Spinal cord (tissue), 10 donors: ENCODE measurements at places on chromosomes 4 and X. TPM values are rescaled to one million over a fixed set of nuclear protein-coding genes. Genes with fewer than 3 reads are reported as not detected.

GRCh38 chr4:76781698-76782595 lies 116.0 kb downstream of the SOWAHB start:
- H3K4me1 ChIP-seq, result no peaks in the 10 kb centered on the region
- H3K36me3 ChIP-seq, result peaks cover 6% of the 10 kb centered on the region
- no peak overlapping the region for H3K27ac ChIP-seq
- H3K4me3 ChIP-seq, result no peak overlapping the region

- H3K36me3 ChIP-seq, result peaks cover 11% of the 10 kb centered on the region
- DNase-seq, result no peak
- H3K4me3 ChIP-seq, result peak overlapping the region; percentile 68
- peaks cover 58% of the 10 kb centered on the region for H3K4me1 ChIP-seq
- peak overlapping the region; percentile 74 for H3K27ac ChIP-seq
- peaks cover 79% of the 10 kb centered on the region for H3K27me3 ChIP-seq
Observed at GRCh38 chr4:80185787-80186548, 11.3 kb upstream of the PRDM8 start.

- no peak overlapping the region for H3K27ac ChIP-seq
- no peaks in the 10 kb centered on the region for H3K27me3 ChIP-seq
- H3K4me3 ChIP-seq, result no peak overlapping the region
- peaks cover 3% of the 10 kb centered on the region for H3K4me1 ChIP-seq
- no peak for DNase-seq
Observed at GRCh38 chr4:170110285-170110672, 20.5 kb upstream of the AADAT start.

DNA sequence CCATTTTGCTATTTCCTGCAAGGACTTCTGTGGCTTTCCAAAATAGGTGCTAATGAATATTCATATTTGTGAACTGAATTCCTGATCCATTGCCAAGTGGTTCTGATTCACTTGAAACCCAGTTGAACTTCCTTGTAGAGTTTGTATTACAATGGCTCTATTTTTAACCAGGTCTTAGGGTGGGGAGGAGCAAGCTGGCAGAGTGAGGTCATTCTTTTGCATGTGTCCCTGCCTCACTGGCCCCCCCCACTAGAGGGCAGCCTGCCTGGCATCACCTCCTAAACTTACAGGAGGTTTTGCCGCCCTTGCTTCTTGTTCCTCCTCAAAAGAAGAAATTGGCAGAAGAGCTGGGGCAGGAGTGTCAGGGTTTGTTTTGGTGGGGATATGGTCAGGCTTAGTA lies 10.5 kb downstream of the PTTG2 start:
- H3K36me3 ChIP-seq, result no peaks in the 10 kb centered on the region
- DNase-seq, result no peak
- no peaks in the 10 kb centered on the region for H3K27me3 ChIP-seq

GRCh38 chr4:174855050-174855449 lies 26.0 kb upstream of the GLRA3 start:
- no peak overlapping the region for H3K27ac ChIP-seq
- no peaks in the 10 kb centered on the region for H3K4me1 ChIP-seq
- DNase-seq, result no peak
- H3K4me3 ChIP-seq, result no peak overlapping the region

DNA sequence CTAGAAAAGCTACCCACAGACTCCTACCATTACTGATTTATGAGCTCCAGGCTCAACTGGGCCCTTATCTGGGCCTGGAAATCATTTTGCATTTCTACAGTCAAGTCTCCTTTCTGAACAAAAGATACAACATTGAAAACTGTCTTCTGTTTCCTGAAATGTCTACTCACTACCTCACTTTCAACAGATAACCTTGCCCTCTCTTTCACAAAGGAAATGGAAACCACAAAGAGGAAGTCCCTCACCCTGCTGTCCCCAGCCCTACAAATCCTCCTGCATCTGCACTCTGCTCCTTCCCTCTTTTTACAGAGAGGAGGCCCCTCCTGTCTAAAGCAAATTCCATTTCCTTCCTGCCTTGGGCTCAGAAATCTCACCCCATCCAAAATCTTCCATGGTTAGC lies 24.8 kb upstream of the CYBB start:
- H3K27ac ChIP-seq, result no peak overlapping the region
- no peak for DNase-seq
- no peak overlapping the region for H3K4me3 ChIP-seq

GRCh38 chrX:153708415-153708814 lies 15.8 kb downstream of the BCAP31 start:
- no peak overlapping the region for H3K4me3 ChIP-seq
- H3K27ac ChIP-seq, result no peak overlapping the region
- no peaks in the 10 kb centered on the region for H3K4me1 ChIP-seq
- DNase-seq, result no peak

- H3K4me3 ChIP-seq, result no peak overlapping the region
- no peaks in the 10 kb centered on the region for H3K27me3 ChIP-seq
- peak; percentile 14 for DNase-seq
Observed at GRCh38 chr4:179486570-179487335, 2044.5 kb upstream of the AGA start.

Gene ZNF157
- total RNA-seq, result 4.6 TPM

Gene FHDC1
- 2.5 TPM for total RNA-seq

Gene AVPR2
- not detected for total RNA-seq

Gene GPRASP1
- 35.4 TPM for total RNA-seq
